Metanephros (tissue), 2 donors: ENCODE measurements at places on chromosomes 2 and 18. TPM values are rescaled to one million over a fixed set of nuclear protein-coding genes. Genes with fewer than 3 reads are reported as not detected.

Gene LAMA1
- 63.7 TPM for total RNA-seq

Gene ADD2
- total RNA-seq, result 6.1 TPM

Gene LYG2
- total RNA-seq, result not detected

Gene DNER
- 44.3 TPM for total RNA-seq

Gene DYNC2LI1
- 58.2 TPM for total RNA-seq

Gene LYG1
- 1.1 TPM for total RNA-seq

Gene MARCHF7
- total RNA-seq, result 114 TPM

Gene CD8B2
- total RNA-seq, result 0.06 TPM
